NCI-H187 treated with DMSO at 0.1 percent for 48 hours (cell line): ENCODE measurements at places on chromosomes 6 and 20.

DNA sequence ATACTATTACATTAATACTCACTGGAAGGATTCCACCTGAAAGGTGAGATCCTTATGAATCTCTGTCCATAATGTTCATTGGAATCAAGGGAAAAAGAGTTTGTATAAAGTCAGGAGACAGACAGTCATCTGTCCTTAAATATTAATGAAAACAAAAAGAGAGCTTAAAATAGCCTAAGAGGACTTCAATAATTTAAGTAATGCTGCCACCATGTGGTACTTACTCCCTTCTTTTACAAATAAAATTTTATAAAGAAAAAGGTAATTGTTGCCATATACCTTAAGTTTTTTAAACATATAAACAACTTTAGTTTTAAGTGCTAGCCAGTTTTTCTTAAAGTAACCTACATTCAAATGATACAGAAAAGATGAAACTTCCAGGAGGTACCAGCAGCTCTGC is 5.1 kb downstream of the BLOC1S5 start:
- DNase-seq, result no peak

- no peak for DNase-seq
Observed at GRCh38 chr20:2559651-2560050, 23.3 kb downstream of the TMC2 start.

DNA sequence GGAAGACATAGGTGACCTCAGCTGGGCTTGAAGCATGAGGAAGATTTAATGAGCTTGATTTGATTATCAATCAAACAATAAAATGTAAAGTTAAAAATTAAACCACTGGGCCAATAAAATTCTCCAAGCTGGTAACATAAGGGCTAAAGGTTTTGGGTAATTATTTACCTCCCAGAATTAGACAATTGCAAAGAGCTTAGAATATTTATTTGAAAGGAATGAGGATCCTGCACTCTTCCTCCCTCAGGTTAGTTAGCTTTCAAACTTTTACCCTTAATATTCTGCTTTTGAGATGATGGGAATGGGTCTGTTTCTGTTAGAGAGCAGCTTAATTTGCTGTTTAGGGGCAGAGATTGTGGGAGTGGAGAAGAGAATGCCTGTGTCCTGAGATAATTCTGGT is at the start of gene SLC17A4:
Gene SLC17A4, plus strand, starts transcription at position 208 of the 400 bp plus-strand sequence. CDS start 7,221 bp downstream, outside the sequence.
- DNase-seq, result no peak

DNA sequence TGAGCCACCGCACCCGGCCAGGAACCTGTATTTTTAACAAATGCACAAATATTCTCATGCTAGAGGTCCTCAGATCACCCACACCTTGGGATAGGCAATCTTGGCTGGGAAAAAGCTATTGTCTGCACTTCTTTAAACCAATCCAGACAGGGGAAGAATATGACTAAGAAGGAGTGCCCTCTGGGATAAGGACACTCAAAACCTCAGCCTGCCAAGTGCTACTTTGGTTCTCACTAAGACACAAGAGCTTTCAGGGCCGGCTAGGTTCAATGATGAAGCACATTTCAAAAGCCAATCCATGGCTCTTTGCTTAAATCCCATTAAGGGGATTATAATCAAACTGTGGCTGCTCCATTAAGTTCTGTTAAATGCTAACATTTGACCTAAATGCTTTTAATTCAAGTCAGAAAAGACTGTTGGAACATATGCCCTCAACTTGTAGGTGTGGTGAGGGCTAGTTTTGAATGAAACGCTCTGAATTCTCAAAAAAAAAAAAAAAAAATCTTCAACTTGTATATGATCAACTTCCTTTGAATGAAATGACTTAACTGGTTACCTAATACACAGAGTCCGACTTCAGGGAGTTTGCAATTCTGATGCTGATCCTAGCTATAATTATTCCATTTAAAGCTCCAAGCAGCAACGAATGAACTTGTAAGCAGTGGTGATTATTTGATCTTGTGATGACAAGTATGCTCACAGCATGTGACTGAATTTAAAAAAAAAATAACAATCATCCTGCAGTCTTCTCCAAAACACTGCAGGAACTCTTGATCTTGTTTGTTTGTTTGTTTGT is 56.6 kb downstream of the SLC23A2 start:
- peak; percentile 8 for DNase-seq

- DNase-seq, result no peak
Observed at GRCh38 chr6:135183002-135183531, 2.0 kb downstream of the MYB start.

- DNase-seq, result no peak
Observed at GRCh38 chr20:44151621-44152416, 35.2 kb downstream of the JPH2 start.

- no peak for DNase-seq
Observed at GRCh38 chr6:53862662-53863462, 68.1 kb downstream of the LRRC1 start.

DNA sequence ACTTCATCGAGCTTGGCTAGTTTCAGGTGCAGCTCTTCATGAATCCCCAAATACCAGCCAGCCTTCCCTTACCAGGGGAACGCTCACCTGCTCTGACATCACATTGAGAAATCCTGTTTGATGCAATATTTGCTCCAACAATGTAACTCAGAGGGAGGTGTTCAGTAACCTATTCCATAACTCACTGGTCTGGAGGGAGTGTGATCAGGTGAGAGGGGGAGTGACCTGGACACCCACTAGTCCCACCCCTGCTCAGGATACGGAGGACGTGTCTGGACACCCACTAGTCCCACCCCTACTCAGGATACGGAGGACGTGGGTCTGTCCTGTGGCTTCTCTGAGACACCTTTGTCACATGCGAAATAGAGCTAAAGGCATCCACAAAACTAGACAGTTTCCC is 70.3 kb downstream of the HUS1B start:
- no peak for DNase-seq

GRCh38 chr6:34688956-34689355 is 7.6 kb downstream of the ILRUN start:
- DNase-seq, result no peak
